ENCODE measurements at places on chromosomes 1 and 21.

DNA sequence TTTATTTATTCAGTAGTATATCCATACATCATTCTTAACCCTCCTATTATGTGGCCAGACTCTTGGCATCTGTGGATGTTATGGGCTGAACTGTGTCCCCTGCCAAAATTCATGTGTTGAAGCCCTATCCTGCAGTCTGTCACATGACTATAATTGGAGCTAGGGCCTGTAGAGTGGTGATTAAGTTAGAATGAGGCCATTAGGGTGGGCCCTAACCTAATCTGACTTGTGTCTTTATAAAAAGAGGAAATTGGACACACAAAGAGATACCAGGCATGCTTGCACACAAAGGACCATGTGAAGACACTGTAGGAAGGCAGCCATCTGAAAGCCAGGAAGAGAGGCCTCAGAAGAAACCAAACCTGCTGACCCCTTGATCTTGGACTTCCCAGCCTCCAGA is 6.6 kb downstream of the ZMYND12 start:
- no peak for DNase-seq

GRCh38 chr1:201450721-201451291 is 18.2 kb downstream of the PHLDA3 start:
- no peak for DNase-seq

DNA sequence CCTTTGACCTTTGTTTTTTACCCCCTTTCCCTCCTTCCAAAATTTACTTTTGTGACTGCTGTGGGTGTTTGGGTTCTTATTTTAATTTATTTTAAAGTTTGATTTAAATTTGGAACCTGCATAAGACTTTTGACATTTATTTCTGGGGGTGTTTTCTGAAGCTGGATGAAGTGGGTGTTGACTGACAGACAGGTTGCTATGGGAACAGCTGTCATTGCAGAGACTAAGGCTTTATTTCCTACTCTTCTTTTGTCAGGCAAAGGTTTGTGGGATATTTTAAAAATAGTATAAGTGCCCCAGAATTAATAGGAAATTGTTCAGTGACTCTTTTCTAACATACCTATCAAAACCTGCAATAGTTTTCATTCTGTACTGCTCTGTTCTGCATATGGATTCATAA is 290.8 kb upstream of the ESRRG start:
- DNase-seq = no peak

GRCh38 chr1:35622510-35623178 is 18.7 kb downstream of the PSMB2 start:
- DNase-seq = no peak

DNA sequence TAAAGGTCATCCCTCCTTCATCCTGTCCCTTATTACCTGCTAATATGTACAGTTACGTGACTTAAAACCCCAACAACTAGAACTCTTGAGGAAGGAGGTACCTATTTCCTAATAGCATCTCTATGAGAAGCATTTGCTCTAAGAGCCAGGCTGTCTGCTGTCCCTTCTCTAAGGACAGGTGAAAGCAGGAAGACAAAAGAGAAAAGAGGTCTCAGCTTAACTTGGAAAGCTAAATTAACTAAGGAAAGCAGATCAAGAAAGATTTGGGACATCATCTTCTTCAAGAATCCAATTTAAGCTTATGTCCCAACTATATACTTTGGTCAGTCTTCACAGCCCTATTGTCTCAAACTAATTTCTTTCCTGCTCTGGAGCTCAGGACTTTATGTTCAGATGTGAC is 2.9 kb downstream of the EGLN1 start:
- DNase-seq = no peak

DNA sequence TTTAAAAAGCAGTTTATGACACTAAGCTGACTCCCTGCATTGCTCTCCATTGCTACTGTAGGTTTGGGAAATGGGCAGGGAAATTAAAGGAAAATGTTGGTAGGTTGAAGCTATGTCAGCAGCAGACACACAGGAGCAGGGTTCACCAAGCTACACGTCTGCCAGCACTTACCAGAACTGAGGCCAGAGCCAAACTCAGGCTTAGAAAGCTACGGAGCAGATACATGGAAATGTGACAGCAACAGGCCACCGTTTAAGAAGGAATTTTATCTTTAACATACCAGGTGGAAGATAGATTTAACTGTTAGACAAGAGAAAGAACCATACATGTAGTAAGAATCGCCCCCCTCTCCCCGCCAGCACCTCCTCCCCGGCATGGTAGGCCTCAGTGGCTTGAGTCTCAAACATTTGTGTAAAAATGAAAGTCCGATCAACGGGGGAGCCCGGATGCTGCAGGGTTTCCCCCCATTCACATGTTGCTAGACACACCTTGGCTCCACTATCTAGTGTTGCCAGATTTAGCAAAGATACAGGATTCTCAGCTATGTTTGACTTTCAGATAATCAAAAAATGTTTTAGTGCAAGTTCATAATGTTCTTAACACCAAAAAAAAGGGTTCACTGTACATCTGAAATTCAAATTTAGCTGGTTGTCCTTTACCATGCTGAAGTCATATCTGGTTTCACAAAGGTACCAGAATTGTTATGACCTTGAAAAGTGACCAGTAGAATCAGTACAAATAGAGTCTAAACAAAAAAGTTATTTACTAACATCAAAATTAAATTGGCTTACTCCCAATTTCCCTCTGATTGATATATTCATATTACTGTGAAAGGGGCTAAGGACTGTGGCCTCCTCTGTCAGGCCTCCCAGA is 6.7 kb downstream of the OR2T11 start:
- no peak for DNase-seq

All from NCI-H1436 treated with DMSO at 0.1 percent for 48 hours (cell line).